ENCODE measurements at places on chromosomes 4 and X.

DNA sequence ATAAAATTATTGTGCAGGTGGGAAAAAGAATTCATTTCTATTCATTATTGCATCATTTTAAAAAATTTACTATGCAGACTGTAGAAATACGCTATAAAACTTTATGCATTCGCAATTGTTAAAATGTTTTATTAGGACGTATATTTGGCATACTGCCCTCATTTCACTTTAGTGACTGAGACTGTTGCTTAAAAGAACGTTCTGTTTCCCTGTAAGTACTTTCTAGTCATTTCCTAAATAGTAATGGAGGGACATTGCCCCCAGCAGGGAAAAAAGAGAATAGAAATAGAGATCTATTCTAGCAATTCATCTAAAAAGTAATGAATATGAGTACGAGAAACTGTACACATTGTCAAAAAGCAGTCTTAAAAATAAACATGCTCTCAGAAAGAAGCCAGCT, 1295.8 kb upstream of the TENM3 start:
- H3K4me3 ChIP-seq = no peak overlapping the region
- H3K27me3 ChIP-seq = no peaks in the 10 kb centered on the region
- no peaks in the 10 kb centered on the region for H3K4me1 ChIP-seq
- H3K27ac ChIP-seq = no peak overlapping the region

GRCh38 chr4:65023883-65024670, 614.8 kb upstream of the TECRL start:
- H3K27me3 ChIP-seq = no peaks in the 10 kb centered on the region
- no peak overlapping the region for H3K4me3 ChIP-seq
- H3K27ac ChIP-seq = no peak overlapping the region

DNA sequence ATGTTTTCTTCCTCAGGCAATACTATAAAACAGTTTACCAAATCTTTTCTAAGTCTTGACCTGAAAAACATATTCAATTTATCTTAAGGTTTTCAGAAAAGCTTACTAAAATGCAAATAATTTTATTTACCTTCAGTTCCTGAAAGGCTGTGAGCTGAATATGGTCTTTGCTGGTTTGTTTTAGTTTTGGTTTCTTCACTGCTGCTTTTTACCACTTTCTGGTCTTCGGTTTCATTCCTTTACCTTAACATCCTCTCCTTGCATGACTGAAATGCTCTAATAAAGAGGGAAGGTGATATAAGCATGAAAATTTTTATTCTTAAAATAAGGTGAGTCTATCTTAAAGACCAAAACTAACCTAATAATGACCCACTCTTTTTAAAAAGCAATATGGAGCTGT, 97.1 kb upstream of the NRK start:
- no peaks in the 10 kb centered on the region for H3K4me1 ChIP-seq
- no peak overlapping the region for H3K27ac ChIP-seq
- H3K4me3 ChIP-seq = no peak overlapping the region
- H3K27me3 ChIP-seq = no peaks in the 10 kb centered on the region
- H3K36me3 ChIP-seq = no peaks in the 10 kb centered on the region

DNA sequence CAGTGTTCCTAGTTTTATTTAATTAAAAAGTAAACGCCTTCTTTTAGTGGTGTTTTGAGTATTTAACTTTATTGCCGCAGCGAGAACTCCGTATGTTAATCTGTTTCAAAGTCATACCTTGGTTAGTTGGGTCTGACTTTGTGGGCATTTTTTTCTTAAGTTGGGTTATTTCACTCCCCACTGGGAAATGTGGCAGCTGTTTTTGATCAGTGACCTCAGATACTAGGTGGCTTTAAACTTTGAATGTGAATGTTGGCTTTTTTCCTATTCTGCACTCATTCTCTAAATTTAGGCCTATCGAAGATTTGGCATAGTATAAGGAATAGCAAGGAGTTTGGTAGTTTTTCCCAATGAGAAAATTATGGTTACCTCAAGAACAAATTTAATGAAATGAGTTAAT, 85.9 kb downstream of the FIP1L1 start:
- peaks cover 32% of the 10 kb centered on the region for H3K36me3 ChIP-seq
- DNase-seq = no peak
- no peaks in the 10 kb centered on the region for H3K27me3 ChIP-seq
- no peak overlapping the region for H3K4me3 ChIP-seq
